ENCODE measurements at places on chromosomes 5 and 9.

DNA sequence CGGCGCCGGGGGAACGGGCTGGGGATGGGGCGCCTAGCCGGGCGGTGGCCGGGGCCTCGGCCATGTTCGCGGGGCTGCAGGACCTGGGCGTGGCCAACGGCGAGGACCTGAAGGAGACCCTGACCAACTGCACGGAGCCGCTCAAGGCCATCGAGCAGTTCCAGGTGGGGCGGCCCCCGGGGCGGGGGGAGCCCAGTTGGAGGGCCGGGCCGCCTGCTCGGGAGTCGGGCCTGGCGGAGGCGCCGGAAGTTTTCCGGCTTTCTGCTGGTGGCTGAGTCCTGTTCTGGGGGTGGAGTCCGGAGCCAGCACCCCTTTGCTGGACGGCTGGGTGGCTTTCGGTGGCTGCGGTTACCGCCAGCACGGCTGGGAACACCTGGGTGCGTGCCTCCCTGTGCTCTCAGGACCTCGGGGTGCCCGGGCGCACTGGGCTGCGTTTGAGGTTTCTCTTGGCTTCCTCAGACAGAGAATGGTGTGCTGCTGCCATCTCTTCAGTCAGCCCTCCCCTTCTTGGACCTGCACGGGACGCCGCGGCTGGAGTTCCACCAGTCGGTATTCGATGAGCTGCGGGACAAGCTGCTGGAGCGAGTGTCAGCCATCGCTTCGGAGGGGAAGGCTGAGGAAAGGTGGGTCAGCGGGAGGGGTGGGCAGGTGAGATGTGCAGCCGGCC, 454 bp downstream of the NELFB start:
- DNase-seq, result no peak

GRCh38 chr9:121439711-121440664, 59.7 kb downstream of the GGTA1 start:
- DNase-seq, result peak; percentile 61

DNA sequence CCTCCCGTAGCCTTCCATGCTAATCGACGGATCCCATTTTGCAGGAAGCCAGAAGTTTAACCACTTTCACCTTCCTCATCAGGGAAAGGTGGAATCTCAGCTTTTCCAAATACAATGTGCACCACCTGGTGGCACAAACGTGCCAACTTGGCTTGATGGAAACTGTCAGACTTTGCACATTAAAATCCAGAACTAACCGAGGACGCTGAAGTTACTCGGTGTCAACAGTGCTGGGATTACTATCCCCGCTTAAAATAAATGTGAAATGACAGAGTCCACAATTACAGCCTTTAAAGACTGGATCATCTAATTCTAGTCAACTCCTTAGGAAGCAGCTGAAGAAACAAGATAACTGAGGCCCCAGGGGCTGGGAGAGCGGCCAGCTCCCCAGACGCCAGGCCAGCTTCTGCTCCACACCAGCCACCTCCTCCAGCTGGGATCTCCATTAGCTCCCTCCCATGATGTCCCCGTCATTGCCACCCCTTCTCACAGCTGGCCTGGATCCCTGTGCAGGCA, 50.1 kb upstream of the RETREG1 start:
- DNase-seq, result no peak

GRCh38 chr5:110194191-110194590, 504.5 kb downstream of the MAN2A1 start:
- DNase-seq, result no peak

- DNase-seq, result no peak
Observed at GRCh38 chr5:100560860-100561259, 25.7 kb downstream of the FAM174A start.

DNA sequence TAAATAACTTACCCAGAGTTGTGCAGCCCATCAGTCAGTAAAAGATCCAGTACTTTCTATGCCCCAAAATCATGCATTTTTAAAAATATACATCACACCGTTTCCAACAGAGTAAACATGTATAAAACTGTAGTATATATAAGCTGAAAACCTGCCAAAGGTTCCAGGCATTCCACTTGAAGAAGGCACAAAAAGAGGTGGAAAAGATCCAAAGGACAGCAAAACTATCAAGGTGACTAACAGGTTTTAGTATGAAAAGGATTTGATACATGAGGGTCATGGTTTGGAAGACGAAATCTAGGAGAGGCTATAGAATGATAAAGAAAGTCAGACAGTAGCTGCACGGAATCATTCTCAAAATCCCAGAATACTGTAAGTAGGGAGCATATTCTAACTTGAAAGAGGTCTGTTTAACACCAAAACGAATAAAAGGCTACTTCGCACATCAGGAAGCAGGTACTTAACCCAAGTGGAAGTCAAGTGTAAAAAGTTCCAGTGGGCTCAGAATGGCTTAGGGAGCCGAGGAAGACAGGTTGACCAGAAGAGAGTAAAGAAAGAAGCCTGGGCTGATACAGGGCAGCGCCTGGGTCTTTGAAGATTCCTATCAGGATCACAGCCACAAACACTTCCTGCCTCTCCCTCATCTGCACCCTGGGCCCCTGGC, 207.2 kb downstream of the ADAMTS12 start:
- DNase-seq, result no peak

GRCh38 chr5:128674837-128675446, 136.9 kb upstream of the FBN2 start:
- DNase-seq, result peak; percentile 41

DNA sequence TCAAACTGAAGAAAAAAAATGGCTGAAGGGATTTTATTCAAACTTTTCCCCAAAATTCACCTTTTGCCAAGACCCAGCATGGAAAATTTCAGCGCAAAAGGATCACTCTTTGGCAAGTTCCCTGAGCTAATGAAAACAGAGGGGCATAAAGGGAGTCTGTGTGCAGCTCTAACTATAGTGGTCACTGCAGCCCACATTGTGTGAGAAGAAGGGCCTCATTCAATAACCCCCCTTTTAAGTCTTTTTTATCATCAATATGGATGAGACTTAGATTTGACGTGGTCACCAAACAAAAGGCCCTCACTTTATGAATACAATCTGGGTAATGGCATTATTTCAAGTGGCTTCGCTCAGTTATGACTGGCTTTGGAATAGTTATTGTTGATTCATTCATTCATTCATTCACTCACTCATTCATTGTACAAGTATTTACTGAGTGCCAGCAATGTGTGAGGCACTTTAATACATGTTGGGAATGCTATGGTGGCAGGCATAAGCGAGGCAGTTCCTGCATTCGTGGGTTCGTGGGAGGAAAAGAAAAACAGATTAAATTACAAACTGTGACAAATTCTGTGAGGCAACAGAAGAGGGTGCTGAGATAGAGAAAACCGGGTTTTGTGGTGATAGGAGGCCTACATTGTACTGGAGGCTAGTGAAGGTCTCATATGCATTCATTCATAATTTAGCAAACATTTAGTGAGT, 145.7 kb upstream of the KLF4 start:
- DNase-seq, result no peak

GRCh38 chr5:20972419-20972925, 984.5 kb upstream of the CDH18 start:
- no peak for DNase-seq

DNA sequence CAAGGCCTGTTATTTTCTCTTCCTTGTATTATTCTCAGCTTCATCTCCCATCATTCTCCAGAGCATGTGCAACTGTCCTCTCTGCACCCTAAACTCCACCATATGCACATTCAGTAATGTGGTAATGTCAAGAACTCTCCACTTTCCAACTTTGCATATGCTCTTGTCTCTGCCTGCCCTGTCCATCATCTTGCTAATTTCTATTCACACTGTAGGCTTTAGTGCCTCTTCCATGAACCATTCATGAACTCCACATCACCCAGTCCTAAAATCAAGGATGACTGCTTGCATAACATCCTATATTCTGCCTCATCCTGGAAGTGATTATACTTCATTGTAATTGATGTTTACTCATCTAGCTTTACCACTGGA, 354.8 kb downstream of the PDE4D start:
- no peak for DNase-seq

DNA sequence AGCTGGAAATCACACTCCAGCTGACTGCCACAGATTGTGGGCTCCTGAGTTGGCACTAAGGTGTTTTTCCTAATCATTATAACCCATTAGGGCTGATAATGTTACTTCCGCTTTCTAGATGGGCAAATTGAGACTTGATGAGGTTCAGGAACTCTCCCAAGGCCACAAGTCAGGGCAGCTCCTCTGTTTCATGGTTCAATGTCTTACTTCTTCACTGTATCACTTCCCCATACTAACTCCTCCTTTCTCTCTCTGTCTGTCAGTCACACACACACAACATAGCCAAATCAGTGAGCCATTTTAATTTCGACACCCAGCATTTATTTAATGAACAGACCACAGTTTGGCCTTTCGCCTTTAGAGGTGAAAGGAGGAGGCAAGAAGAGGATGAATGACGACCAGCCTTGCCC, 17.8 kb upstream of the TRAF1 start:
- DNase-seq, result no peak

GRCh38 chr5:19920761-19921160, 67.2 kb downstream of the CDH18 start:
- DNase-seq, result no peak

DNA sequence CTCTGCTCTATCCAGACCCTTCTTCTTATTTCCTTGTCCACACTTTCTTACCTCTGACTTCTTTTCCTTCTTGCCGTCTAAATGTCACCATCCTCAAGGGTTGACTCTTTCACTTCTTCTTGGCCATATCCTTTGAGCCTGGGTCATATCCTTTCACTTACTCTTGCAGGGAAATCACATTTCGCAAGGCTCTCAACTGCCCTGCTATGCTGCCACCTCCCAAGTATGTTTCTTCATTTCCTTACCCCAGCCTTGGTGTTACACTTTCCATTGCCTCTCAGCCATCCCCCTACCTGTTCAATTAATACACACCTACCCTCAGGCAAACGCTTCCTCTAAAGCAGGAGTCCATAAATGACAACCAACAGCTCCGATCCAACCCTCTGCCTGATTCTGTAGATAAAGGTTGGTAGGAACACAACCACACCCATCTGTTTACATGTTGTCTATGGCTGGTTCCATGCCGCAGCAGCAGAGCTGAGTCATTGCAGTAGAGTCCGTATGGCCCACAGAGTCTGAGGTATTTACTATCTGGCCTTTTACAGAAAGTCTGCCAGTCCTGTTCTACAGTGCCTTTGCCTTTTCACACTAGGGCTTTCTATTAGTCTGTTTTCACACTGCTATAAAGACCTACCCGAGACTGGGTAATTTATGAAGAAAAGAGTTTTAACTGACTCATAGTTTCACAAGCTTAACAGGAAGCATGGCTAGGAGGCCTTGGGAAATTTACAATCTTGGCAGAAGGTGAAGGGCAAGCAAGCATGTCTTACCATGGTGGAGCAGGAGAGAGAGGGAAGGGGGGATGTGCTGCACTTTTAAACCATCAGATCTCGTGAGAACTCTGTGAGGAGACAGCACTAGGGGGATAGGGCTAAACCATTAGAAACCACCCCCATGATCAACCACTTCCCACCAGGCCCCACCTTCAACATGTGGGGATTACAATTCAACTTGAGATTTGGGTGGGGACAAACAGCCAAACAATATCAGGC, 97.9 kb downstream of the SV2C start:
- no peak for DNase-seq

DNA sequence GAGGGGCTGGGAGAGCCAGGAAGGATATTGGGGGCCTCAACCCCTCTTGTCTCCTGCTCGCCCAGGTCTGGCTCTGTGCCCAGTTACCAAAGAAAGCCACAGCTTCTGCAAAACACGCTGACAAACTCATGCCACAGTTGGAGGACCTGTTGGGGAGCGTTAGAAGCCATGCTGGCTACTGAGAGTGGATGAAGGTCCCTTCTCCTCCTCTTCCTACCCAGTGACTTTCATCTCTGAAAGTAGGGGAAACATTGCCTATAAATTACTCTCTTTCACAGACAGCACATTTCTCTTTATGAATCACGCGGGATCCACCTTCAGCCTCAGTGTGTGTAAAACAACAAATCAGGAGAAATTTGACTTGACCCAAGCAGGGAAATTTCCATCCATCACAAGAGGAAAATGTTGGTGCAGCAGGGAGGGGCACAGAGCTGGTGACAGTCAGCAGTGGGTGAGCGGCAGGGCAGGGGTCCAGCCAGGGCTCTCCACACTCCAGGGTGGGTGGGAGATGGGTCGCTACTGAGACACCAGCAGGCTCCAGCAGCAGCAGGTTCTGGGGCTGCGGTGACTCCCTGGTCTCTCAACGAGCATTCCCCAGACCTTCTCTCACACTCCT, 181.9 kb downstream of the FGF18 start:
- DNase-seq, result no peak

GRCh38 chr5:60960591-60960990, 15.6 kb downstream of the NDUFAF2 start:
- DNase-seq, result peak; percentile 20

DNA sequence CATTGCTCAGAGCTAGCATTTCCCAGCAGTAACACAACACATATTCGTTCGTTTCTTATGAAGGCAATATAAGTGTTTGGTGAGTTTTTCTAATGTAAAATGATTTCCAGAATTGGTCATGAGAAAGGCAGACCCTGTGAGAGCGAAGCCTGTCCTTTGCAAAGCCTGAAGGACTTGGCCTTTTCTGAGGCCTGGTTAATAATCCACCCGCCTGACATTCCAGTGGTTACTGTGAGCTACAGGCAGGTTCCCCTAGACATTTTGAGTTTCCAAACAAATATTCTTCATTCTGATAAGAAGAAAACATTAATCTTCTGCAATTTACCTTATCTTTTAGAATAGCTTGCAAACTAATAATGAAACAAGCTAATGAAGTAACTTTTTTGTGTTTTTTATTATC, 38.0 kb downstream of the ADAMTS16 start:
- DNase-seq, result no peak

- no peak for DNase-seq
Observed at GRCh38 chr9:97864396-97864795, 11.4 kb downstream of the FOXE1 start.
